ENCODE measurements at places on chromosomes 7 and 10. TPM values are rescaled to one million over a fixed set of nuclear protein-coding genes. Genes with fewer than 3 reads are reported as not detected.

- DNase-seq, result peak; percentile 88
These were observed 17.1 kb upstream of the EZH2 start for GRCh38 chr7:148901178-148901577.

DNA sequence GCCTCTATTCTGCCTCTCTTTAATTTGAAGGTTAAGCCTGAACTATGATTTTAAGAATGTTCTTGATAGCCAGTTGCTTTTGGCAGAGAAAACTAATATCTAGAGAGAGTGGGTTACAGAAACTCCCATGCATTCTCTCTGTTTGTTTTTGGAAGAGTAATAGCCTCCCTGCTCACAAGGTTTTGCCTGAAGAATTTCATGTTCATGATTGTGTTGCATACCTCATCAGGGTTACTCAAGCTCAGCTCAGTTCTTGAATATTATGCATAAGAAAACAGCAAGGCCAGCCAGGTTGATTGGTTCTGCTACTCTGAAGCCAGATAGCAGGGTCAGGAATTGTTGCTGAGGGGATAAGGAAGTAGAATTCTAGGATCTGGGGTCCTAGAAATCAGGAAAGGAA lies 137.4 kb downstream of the MDFIC start:
- DNase-seq, result no peak

GRCh38 chr10:98131619-98132018 lies 2.8 kb upstream of the R3HCC1L start:
- no peak for DNase-seq

DNA sequence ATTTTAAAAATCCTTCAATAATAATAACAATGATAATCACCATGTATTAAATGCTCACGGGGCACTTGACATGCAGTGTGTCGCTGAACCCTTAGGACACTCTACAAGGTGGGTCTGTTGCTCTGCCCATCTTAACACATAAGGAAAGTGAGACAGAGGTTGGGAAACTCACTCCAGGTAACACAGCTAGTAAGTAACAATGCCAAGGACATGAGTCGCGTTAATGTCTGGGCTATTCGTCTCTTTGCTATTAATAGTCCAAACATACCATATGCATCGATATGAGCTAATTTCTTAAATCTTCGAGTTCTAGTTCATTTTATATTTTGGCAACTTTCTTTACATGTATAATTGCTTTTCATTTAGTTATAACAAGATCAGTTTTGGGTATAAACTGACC lies 79.5 kb downstream of the BEND7 start:
- DNase-seq, result peak; percentile 58

GRCh38 chr7:6628045-6628444 lies 9.1 kb upstream of the ZNF316 start:
- peak; percentile 63 for DNase-seq

- DNase-seq, result no peak
These were observed 404.7 kb downstream of the ARL4A start for GRCh38 chr7:13091974-13092707.

DNA sequence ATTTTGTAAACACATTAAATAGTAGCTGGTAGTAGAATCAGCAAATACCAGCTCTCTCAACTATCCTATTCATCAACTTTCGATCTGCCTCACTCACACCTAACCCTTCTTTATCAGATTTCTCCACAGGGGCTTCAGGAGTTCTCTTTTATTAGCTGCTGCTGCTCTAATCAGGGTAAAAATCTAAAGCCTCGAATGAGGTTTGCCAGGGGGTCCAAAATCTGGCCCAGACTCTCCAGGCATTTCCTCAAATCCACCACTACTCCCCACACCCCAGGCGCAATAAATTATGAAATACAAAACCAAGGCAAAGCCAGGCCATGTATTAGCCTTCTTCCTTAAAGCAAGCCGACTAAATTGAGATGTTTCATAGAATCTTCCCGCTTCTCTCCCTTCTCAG lies 2.3 kb downstream of the RNF216 start:
- no peak for DNase-seq

- DNase-seq, result peak; percentile 34
These were observed 55.1 kb upstream of the AASS start for GRCh38 chr7:122199171-122199570.

DNA sequence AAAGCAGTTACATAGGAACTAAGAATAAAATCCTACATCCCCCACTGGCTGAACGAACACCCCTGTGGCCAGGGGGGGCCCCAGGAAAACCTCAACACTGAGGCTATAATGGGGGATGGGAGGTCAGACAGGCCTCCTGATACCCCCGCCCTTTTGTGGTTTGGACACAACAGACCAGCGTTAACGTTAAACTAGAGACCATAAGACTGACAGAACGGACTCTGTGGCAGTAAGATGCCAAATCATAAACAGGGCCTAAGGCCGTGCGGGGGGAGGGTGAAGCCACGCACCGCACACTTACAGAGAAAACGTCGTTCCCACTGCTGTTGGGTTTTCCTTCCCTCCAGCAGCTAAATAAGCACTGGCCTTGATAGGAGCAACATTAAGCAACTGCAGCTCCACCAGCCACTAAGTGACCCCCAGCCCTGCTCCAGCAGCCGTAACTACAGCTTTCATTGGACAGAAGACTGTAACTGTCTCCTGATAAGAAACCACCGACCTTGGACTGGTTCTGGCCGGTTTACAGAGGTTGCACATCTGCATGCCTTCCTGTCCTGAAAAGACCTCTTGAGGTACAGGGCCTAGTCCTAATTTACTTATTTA lies 3.4 kb upstream of the PPP2R2D start:
- no peak for DNase-seq

GRCh38 chr10:19577807-19578206 lies 238.4 kb upstream of the PLXDC2 start:
- no peak for DNase-seq

DNA sequence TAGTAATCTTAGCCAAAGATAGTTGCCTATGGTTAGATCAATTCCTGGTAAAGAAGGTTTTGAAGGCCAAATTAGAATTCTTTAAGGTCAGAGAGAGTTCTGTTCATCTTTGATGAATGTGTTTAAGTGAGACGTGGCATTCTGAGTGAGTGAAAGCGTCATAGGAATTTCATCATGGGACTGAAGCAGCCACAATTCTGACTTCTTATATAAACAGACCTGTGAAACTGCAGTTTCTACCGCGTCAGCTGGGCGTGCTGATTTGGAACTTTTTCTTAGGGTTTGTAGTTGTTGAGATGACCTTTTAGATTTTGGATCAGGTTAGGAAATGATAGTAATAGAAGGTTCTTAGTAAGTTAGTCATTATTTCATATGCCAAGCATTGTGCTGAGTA lies 103.8 kb downstream of the CNNM2 start:
- peak; percentile 2 for DNase-seq

GRCh38 chr10:29931833-29932232 lies 127.6 kb downstream of the JCAD start:
- DNase-seq, result no peak

DNA sequence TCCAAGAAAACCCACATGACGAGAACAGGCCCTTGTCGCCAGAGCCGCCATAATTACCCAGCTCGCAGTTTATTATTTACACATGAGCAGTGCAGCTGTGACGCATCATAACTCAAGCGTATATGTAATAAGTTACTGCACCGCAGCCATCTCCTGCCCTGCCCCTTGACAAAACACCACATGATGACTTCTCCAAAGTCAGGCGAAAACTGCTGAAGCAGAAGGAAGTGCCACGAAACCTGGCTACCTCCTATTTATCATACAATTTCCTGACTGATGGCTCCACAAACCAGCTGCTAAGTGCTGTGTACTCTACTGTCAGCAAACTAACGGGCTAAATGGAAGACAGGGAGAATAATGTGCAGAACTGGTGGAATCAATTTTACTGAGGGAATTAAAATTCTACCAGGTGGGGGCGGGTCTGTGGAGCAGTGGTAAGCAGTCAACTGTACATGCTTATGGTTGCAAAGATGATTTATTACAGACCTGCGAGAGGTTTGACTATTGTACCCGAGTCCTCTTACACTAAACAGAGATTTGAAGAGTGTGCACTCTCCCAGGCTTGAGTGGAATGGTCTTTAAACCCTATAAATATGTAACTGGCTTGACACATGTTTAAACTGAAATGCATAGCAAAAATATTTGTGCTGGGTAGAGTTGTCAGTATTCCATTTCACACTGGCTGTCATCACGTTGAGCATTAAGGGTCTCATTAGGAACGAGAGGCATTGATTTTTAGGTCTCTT lies 156.0 kb downstream of the GLI3 start:
- no peak for DNase-seq

GRCh38 chr7:19011212-19011611 lies 106.2 kb downstream of the TWIST1 start:
- no peak for DNase-seq

GRCh38 chr7:51121931-51122425 lies 194.6 kb downstream of the COBL start:
- no peak for DNase-seq

GRCh38 chr7:5702876-5703571 lies 78.4 kb downstream of the RNF216 start:
- DNase-seq, result peak; percentile 60

GRCh38 chr10:62130948-62131347 lies 137.7 kb downstream of the RTKN2 start:
- DNase-seq, result peak; percentile 44

- no peak for DNase-seq
These were observed 294.4 kb downstream of the BAMBI start for GRCh38 chr10:28971764-28972163.

DNA sequence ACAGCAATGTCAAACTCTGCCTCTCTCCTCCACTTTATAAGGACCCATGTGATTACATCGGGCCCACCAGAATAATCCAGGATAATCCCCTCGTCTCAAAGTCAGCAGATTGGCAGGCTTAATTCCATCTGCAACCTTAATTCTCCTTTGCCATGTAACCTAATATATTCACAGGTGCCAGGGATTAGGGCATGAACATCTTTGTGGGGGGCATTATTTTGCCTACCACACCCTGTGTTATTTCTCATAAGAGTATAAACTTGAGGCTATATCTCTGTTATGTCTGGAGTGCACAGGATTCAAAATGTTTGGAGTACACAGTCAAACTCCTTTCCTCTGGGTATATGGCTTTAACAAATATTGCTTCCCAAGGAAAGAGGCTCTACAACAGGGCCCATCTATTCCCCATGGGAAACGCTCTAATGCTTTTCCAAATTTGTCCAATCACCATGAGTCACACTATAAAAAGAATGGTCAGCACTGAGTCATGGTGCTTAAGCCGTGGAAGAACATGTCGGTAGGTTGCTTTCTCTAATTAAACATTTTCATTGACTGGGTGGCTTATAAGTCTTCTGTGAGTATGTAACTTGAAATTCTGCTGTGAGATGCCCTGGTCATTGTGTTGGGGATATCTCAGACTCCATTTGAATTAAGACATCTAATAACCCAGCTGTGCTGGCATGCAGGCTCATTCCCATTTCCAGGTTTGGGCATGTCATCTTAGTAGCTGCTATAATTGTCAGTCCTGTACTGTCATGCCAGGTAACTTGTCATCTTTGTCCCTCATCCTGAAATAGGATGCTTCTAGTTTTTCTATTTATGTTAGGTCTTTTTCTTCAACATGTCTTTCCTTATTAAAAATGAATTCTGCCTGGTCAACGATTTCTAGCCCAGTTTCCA lies 11.5 kb upstream of the AKR1B10 start:
- DNase-seq, result peak; percentile 95

- no peak for DNase-seq
These were observed 29.8 kb downstream of the CEP41 start for GRCh38 chr7:130410868-130411541.

GRCh38 chr10:100131571-100131970 lies 49.9 kb upstream of the CPN1 start:
- no peak for DNase-seq

GRCh38 chr7:87797395-87797794 lies 78.8 kb downstream of the SLC25A40 start:
- DNase-seq, result no peak

GRCh38 chr10:593901-594457 lies 95.5 kb downstream of the DIP2C start:
- no peak for DNase-seq

GRCh38 chr10:91335147-91335546 lies 75.0 kb upstream of the HECTD2 start:
- no peak for DNase-seq

- DNase-seq, result no peak
These were observed 267.1 kb downstream of the PRPF18 start for GRCh38 chr10:13853854-13854253.

- no peak for DNase-seq
These were observed 2.6 kb downstream of the MEST start for GRCh38 chr7:130494431-130494858.

GRCh38 chr7:26995666-26996065 lies 100.1 kb downstream of the HOXA1 start:
- no peak for DNase-seq

GRCh38 chr7:107037717-107038603 lies 6.5 kb upstream of the PRKAR2B start:
- DNase-seq, result no peak

The TUBAL3 gene
- 0.73 TPM for total RNA-seq

The IL2RA gene
- not detected for total RNA-seq

The LIPN gene
- total RNA-seq, result not detected

The CRPPA gene
- 1.0 TPM for total RNA-seq

The OPALIN gene
- not detected for total RNA-seq

The SPDYE9 gene
- total RNA-seq, result 0.17 TPM

The OR6B1 gene
- not detected for total RNA-seq

The VWDE gene
- 3.9 TPM for total RNA-seq

The C1GALT1 gene
- 51.2 TPM for total RNA-seq

The CRHR2 gene
- total RNA-seq, result not detected

The KIN gene
- 14.4 TPM for total RNA-seq

The GFRA1 gene
- total RNA-seq, result 0.17 TPM

The AUTS2 gene
- total RNA-seq, result 25.7 TPM

The POLR2J2 gene
- total RNA-seq, result 12.1 TPM

The CFAP70 gene
- total RNA-seq, result 1.3 TPM

The NME8 gene
- not detected for total RNA-seq
